ENCODE measurements at places on chromosomes 4 and X.

- DNase-seq = no peak
Measured at GRCh38 chr4:3470244-3471097, 7.4 kb downstream of the DOK7 start.

GRCh38 chr4:157050561-157050960 lies 25.4 kb upstream of the GLRB start:
- DNase-seq = no peak

- no peak for DNase-seq
Measured at GRCh38 chrX:119669424-119670037, 23.4 kb downstream of the SEPTIN6 start.

GRCh38 chr4:62644372-62644771 lies 1444.2 kb downstream of the ADGRL3 start:
- DNase-seq = no peak

DNA sequence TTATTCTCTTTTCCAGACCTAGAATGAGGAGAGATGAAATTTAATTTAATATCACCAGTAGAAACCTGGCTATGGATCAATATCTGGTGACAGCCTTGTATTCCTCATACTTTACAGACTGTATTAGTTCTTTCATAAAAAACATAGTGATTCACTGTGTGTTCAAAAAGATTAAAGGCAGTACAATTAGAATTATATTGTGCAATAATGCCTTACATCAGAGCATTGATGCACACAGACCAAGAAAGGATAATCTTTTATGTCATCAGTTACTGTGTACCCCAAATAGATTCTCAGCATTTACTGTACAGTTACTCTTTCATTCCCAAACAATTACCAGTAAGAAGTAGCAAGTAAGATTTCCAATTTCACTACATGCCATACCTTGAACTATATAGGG lies 260.5 kb upstream of the ANXA10 start:
- no peak for DNase-seq

Data from germinal center (tissue), 1 donor.